Activated CD4-positive, CD25-positive, alpha-beta regulatory T cell treated with anti-CD3 and anti-CD28 coated beads, Interleukin-2, amount 50 U/mL, for 72 hours (primary cell): ENCODE measurements at places on chromosomes 7 and 10.

DNA sequence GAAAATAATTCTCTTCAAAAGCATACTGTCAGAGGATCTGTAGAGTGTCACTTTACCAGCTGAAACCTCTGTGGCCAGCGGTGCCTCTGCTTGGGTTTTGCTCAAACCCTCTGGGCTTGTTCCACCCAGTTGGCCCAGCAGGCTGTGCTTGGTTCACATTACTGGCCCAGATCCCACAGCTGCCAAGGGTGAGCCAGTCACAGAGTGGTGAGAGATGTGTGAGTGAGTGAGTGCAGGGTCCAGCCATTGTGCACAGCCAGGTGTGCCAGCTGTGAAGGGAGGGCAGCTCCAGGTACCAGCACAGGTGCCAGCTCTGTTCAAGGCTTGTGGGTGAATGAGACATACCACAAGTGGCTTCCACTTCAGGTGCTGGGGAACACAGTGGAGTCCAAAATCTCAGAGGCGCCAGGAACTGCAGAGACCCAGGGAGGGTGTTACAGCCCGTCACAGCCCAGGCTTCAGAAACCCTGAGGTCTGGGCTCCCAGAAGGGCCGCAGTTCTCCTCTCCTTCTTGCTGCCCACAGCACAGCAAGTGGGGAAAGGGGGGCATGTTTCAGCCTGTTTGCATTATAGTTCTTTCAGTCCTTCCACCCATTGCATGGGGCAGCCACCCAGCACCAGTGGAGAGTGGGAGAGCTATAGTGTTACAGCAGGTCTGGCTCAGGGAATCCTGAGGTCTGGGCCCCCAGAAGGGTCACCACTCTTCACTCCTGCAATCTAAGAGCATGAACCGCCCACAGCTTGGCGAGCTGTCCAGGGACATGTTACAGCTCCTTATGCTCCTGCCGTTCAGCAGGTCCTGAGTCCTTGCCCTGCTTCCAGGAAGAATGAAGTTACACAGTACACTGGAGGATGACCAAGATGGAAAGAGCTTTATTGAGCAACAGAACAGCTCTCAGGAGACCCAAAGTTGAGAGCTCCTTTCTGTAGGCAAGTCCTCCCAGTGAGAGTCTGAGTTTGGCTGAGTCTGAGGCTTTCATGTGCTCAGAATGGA lies 931.7 kb upstream of the SORCS1 start:
- no peak for DNase-seq

DNA sequence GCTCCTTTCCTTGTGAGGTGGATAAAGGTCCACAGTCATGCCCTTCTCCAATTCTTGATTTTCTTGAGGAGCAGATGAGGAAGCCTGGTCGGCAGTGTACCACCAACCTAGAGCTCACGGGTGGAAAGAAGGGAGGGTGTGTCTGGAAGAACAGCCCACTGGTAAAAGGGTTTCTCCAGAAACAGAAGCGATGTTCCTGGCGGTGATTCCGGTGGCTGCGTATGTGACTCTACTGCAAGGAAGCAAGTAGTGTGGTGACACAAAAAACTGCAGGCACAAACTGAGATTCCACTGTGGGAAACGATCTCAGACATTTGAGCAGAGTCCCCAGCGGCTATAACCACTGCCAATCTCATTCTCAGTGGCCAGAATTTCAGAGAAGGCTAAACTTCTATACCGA lies 65.9 kb upstream of the ATP6V0A4 start:
- DNase-seq: no peak

- no peak for DNase-seq
Observed at GRCh38 chr10:103980288-103980906, 13.5 kb downstream of the SLK start.

GRCh38 chr7:116024826-116025809 lies 5.4 kb downstream of the TFEC start:
- no peak for DNase-seq

DNA sequence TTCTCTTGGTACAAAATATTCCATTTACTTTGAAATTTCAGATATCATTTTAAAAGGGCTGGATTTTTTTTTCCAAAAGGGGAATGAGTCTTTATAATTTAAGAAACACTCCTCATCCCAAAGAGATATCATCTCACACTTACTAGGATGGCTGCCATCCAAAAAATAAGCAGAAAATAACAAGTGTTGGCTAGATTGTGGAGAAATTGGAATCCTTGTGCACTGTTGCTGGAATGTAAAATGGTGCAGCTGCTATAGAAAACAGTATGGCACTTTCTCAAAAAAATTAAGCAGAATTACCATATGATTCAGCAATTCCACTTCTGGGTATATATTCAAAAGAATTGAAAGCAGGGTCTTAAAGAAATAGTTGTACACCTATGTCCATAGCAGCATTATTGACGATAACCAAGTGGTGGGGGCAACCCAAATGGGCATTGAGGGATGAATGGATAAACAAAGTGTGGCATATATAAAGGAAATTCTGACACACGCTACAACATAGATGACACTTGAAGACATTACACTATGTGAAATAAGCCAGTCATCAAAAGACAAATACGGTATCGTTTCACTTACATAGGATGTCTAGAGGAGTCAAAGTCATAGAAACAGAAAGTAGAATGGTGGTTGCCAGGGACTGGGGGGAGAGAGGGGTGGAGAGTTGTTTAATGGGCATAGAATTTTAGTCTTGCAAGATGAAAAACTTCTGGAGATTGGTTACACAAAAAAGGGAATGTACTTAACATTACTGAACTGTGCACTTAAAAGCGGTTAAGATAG lies 53.8 kb downstream of the LSM5 start:
- DNase-seq: no peak

DNA sequence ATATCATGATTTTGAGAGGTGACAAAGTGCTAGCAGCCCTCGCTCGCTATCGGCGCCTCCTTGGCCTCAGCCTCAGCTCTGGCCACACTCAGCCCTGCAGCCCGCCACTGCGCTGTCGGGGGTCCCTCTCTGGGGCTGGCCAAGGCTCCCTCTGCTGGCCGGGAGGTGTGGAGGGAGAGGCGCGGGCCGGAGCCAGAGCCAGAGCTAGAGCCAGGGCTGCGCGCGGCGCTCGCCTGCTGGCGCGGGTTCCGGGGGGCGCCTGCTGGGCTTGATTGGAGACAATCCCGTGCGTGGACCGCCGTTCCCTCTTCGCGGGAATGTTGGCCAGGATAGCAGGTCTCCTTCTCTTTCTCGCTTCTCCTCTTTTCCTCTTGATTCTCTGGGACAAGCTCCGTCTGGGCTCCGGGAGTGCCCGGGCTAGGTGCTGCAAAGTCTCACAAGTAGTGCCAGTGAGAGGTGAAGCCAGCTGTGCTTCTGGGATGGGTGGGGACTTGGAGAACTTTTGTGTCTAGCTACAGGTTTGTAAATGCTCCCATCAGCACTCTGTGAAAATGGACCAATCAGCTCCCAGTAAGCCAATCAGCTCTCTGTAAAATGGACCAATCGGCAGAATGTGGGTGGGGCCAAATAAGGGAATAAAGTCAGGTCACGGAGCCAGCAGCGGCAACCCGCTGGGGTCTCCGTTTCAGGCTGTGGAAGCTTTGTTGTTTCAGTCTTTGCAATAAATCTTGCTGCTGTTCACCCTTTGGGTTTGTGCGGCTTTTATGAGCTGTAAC lies 43.4 kb upstream of the ELMO1 start:
- DNase-seq: no peak

DNA sequence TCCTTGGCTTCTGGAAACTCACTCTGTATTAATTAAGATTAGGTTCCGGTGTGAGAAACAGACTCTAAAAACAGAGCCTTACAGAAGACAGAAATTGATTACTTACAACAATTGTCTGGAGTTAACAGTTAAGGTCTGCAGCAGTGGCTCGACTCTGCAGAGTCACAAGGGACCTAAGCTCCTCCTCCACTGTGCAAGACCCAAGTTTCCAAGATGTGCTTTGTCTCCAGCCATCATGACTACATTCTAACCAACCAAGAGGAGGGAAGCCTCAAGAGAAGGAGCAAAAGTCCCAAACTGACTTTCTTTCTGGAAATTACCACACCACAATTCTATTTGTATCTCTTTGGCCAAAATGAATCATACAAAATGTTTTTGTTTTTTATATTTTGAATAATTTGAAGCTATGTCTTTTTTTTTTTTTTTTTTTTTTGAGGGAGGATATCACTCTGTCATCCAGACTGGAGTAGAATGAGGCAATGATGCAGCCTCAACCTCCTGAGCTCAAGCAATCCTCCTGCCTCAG lies 14.2 kb upstream of the ODAD2 start:
- DNase-seq: no peak

- no peak for DNase-seq
Observed at GRCh38 chr7:156222611-156223010, 410.3 kb upstream of the SHH start.

- no peak for DNase-seq
Observed at GRCh38 chr7:12281038-12281437, 69.9 kb downstream of the TMEM106B start.

- DNase-seq: no peak
Observed at GRCh38 chr7:138948403-138948802, 32.8 kb downstream of the KIAA1549 start.

GRCh38 chr10:80484676-80485075 lies 30.6 kb downstream of the TSPAN14 start:
- DNase-seq: no peak
